Fibroblast of the aortic adventitia (primary cell): ENCODE measurements at places on chromosomes 5 and 9. TPM values are rescaled to one million over a fixed set of nuclear protein-coding genes. Genes with fewer than 3 reads are reported as not detected.

The TPRN gene
- total RNA-seq: 8.0 and 10.5 TPM in 2 replicates

The SPINK4 gene
- not detected in 2 replicates for total RNA-seq

The ABCA1 gene
- total RNA-seq: 40.1 and 45.0 TPM in 2 replicates

The SPATA31C1 gene
- not detected in 2 replicates for total RNA-seq

The TLE1 gene
- 33.4 and 49.5 TPM in 2 replicates for total RNA-seq

The ARL14EPL gene
- 0.18 TPM in 1 of 2 replicates, not detected in the other for total RNA-seq

The BTNL8 gene
- not detected in 2 replicates for total RNA-seq

The ZER1 gene
- total RNA-seq: 24.3 and 76.3 TPM in 2 replicates

The PCDHGA10 gene
- total RNA-seq: 10.6 and 22.2 TPM in 2 replicates

The PCDHB13 gene
- 0.27 and 0.65 TPM in 2 replicates for total RNA-seq

The SLC36A2 gene
- total RNA-seq: not detected in 2 replicates

The OMD gene
- 0.33 and 16.1 TPM in 2 replicates for total RNA-seq

The SIT1 gene
- total RNA-seq: 0.18 and 1.6 TPM in 2 replicates

The GGTA1 gene
- 0.18 TPM in 1 of 2 replicates, not detected in the other for total RNA-seq

The OCLN gene
- total RNA-seq: 1.1 and 3.0 TPM in 2 replicates

The RICTOR gene
- total RNA-seq: 17.3 and 55.0 TPM in 2 replicates

The SPINK5 gene
- total RNA-seq: not detected in 2 replicates

The PCDHGB6 gene
- total RNA-seq: 3.8 and 5.8 TPM in 2 replicates

The GPX3 gene
- 11.3 and 53.1 TPM in 2 replicates for total RNA-seq

The VCP gene
- 203 and 210 TPM in 2 replicates for total RNA-seq

The CCL27 gene
- not detected in 2 replicates for total RNA-seq

The EGR1 gene
- total RNA-seq: 1.6 and 6.3 TPM in 2 replicates

The SLC25A2 gene
- total RNA-seq: 0.72 TPM in 1 of 2 replicates, not detected in the other

The PRR7 gene
- 2.2 and 8.8 TPM in 2 replicates for total RNA-seq

The MIGA2 gene
- total RNA-seq: 20.6 and 35.5 TPM in 2 replicates
